ENCODE measurements at places on chromosomes 2 and 18. TPM values are rescaled to one million over a fixed set of nuclear protein-coding genes. Genes with fewer than 3 reads are reported as not detected.

CHRNA1 gene
- not detected for total RNA-seq

FIGN gene
- not detected for total RNA-seq

ABHD3 gene
- 12.9 TPM for total RNA-seq

KRTCAP3 gene
- total RNA-seq: 5.2 TPM

RTN4 gene
- total RNA-seq: 73.6 TPM

SDC1 gene
- 0.73 TPM for total RNA-seq

UPP2 gene
- total RNA-seq: not detected

G6PC2 gene
- not detected for total RNA-seq

ADCYAP1 gene
- not detected for total RNA-seq

POLR1B gene
- total RNA-seq: 104 TPM

TMEM247 gene
- not detected for total RNA-seq

GCG gene
- total RNA-seq: not detected

REG3G gene
- total RNA-seq: 0.43 TPM

RESP18 gene
- not detected for total RNA-seq

AQP12A gene
- total RNA-seq: not detected

LDAH gene
- total RNA-seq: 30.1 TPM

DSC1 gene
- total RNA-seq: not detected

CMPK2 gene
- total RNA-seq: 4.2 TPM

SLC8A1 gene
- 0.28 TPM for total RNA-seq

DPYSL5 gene
- total RNA-seq: not detected
